Left lung (tissue), 14 donors: ENCODE measurements at places on chromosomes 16 and 17. TPM values are rescaled to one million over a fixed set of nuclear protein-coding genes. Genes with fewer than 3 reads are reported as not detected.

DNA sequence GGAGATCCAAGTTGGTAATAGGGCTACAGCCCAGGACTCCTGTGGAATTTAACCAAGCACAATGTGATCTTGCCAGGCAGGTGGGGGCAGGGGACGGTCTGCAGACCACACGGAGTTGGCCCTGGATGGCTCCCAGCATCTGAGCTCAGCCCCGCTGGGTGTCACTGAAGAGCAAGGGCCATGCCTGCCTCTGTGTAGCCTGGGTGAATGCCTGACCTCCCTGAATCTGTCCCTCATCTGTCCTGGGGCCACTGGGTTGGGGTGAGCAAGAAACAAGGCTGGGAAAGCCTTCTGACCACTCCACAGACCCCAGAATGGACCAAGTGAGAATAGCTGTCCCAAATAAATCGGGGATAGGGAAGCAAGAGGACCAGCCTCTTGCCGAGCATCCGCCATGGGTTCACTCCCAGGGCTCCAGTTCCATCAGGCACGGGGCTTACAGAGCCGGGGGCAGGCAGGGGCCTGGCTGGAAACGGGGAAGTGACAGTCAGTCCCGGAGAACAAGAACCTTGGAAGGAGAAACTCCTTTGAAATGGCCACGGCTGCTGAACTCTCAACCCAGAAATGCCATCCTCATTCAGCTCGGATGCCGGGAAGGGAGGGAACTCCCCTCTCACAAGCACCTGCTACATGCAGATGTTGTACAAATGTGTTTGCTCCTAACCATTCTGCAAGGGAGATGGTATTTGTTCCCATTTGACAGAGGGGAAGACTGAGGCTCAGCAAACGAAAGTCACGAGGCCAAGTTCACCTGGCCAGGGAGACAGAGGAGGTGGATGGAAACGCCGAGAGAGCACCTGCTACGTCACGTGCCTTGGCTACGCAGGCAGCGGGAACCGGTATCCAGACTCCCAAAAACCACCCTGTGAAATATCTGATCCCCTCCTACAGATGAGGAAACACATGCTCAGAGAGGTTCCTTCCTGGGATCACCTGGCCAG, 50.0 kb downstream of the RMI2 start:
- DNase-seq, result no peak

Gene CDRT15L2
- not detected for total RNA-seq

Gene CTRB1
- total RNA-seq, result not detected

Gene PPM1E
- 0.23 TPM for total RNA-seq

GRCh38 chr17:72745241-72745640, 347.2 kb downstream of the SLC39A11 start:
- DNase-seq, result no peak

GRCh38 chr17:16273499-16273898, 56.5 kb downstream of the PIGL start:
- DNase-seq, result no peak

DNA sequence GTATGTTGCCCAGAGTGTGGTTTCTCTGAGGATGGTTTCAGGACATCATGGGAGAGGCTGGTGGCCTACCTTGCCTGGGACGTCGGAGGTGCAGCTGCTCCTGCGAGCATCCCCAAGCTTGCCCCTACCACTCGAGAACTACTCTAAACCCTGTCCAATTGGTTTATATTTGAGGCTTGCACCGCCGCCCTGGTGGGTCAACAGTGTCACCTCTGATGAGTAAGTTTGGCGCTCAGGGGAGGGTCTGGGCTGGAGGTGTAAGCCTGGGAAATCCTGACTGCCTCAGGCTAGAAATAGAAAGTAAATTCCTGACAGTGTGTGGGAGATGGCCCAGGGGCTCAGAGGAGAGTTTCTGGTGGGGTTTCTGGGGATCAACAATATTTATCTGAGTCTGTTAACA, 48.2 kb downstream of the CCDC42 start:
- DNase-seq, result no peak

- no peak for DNase-seq
These were observed 11.5 kb upstream of the USP32 start for GRCh38 chr17:60403523-60403810.
